Activated CD8-positive, alpha-beta T cell treated with anti-CD3 and anti-CD28 coated beads for 36 hours (primary cell): ENCODE measurements at places on chromosomes 7 and 10.

- DNase-seq = no peak
Measured at GRCh38 chr7:51308265-51308664, 8.3 kb downstream of the COBL start.

GRCh38 chr10:119461923-119462322 lies 80.6 kb downstream of the RGS10 start:
- DNase-seq = no peak

DNA sequence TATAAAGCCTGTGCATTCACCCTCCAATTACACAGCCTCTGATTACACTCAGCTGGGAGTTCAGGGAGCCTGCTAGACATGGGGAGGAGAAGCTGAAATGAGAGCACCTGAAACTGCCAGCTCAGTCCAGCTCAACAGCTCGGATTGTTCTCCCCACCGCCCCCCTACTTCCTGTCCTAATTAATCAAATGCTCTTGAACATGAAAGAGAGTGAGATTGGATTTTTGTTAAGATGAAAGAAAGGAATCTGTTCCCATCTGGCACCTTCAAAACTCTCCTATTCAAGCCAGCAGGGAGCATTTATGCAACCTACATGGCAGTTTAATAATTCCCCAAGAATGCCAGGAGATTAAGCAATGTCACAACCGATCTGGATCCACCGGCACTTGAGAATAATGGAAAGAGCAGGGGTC lies 98.0 kb downstream of the NPSR1 start:
- DNase-seq = no peak

GRCh38 chr10:87506956-87507355 lies 2.3 kb downstream of the MINPP1 start:
- no peak for DNase-seq

DNA sequence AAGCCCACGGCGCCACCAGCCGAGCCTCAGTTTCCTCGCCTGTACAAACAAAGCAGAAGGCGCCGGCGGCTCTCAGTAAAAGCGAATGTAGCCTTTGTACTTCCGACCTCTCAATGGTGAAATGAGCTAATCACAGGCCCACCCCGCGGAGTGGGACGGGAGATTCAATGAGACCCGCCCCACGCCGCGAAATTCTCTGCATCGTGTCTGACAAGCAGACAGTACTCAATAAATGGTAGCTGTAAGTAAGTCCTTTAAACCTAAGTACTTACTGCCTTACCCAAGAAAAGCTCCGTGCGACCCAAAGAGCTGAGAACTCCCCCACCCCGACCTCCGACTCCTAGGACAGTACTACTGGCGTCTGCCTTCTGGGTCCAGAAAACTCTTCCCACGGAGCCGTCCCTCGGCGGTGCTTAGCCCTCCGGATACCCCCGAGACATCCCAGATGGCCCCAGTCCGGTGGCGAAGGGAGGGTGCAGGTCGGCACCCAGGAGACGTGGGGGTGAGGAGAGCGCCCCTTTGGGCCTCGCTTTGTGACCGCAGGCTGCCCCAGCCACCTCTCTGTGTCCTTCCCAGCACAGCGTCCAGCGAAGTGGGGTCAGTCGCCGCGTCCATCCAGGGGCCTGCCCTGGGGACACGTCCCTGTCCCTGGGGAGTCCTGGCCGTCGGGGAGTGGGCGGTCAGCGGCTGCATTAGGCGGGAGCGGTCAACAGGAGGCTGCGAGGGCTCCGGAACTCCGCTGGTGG lies 972 bp upstream of the CXCL12 start:
- DNase-seq = no peak

GRCh38 chr7:16850614-16851466 lies 30.9 kb downstream of the AGR3 start:
- peak; percentile 2 for DNase-seq

DNA sequence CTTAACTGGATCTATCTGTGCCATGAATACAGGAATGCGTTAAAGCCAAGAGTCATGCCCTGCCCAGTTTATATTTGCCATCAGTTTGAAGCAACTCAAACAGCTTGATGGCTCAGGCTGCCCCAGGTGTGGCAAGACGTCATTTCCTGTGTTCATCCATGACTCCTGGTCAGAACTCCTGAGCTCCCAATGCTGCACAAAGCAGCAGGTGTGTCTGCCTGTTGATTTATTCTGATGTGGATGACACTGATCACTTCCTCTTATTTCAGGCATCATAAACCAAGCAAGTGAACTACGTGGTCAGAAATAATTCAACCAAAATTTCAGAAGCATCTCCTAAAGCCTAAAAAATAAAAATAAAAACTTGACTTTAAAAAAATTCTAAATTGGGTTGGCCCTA lies 68.5 kb downstream of the EZH2 start:
- no peak for DNase-seq

DNA sequence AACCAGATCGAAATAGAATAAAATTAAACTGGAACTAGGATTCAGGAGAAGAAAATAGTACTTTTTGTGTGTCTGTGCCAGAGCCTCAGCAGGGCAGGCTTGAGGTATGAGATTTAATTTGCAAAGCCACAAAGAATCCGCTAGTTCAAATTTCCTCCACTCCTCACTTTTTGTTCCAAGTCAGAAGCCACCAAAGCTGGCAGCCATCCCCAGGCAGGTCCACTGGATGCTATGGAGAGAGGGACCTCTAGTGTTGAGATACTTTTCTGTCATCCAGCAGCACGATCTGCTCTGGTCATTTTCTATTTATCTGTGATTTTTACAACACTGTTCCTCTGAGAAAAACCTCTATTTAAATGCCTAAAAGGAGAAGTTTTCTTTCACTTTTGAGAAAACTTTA lies 147.9 kb upstream of the FRMD4A start:
- peak; percentile 35 for DNase-seq

DNA sequence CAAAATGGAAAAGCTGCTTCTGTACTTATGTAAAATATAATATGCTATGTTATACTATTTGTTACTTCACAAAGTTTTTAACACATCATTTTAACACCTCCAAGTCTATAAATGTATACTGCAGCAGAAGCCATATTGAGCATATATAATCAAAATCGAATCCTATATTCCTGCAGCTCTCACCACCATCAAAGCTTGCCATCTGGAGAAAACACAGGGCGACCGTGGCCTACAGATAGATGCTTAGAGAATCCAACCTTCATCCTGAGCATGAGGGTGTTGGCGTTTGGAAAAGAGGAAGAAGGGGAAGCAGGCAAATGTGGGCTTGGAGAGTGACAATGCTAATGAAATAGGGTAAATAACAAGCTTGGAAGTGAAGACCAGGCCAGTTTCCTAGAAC lies 258.8 kb upstream of the IMMP2L start:
- no peak for DNase-seq

DNA sequence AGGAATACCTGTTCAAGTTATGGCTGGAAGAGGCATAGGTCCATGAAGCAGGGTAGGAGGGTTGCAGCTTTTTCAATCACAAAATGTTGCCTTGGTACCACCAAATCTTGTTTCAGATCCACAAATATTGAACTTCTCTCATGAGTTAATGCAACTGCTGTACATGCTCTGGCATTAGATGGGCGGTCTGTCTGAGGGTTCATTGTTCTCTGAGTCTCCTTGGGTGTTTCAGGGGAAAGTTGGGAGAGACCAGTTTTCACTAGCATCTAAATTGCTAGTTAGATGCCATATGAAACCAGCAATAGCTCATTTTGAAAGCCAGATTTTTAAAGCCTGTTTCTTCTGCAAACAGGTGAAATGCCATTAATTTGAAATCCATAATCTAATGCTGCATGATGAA lies 27.8 kb upstream of the ELMO1 start:
- no peak for DNase-seq

GRCh38 chr7:29091715-29092114 lies 54.6 kb downstream of the CPVL start:
- peak; percentile 7 for DNase-seq

DNA sequence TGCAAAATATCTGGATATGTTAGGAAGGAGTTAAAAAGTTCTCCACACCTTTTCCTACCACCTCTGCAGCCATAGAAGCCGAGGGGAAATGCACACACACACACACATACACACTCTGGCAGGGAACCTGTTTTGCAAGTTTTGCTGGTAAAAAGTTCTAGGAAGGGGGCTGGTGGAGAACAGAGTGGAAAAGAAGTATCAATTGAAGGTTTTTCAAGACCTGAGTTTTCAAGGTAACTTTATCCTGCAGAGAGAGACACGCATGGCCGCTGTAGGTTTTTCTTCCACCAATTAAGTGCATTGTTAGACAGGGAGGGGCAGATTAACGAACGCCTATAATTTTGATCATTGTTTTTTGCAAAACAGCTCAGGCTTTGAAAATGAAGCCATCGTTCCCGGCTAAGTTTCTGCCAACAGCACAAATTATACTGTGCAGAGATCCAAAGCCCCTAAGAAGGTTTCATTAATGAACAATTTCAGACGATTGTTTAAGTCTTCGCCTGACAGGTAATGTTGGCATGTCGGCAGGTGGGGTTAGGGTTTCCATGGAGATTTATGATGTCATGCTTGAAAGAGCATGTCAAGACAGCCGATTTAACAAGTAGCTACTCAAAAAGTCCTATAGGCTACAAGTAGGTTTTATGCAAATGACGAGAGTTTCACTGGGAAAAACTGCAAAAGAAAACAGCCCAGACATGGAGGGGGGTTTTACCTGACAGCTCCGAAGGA lies 29.7 kb downstream of the KIAA1217 start:
- no peak for DNase-seq

DNA sequence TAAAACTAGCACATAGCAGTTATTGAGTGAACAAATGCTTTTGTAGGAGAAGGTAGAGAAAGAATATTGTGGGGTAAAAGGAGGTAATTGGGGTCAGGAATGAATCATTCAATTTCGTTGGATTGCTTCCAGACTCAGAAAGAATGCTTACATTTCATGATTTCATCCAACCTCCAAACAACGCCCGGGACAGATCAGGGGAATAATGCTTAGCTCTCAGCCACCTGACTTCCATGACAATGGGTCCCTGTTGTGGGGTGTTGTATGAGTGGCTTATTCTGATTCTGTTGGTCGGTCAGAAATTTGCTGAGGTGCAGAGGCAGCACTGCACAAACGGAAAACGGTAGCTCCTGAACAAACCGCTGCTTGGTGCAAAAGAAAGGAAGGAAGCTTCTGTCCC lies 24.0 kb upstream of the INPP5F start:
- DNase-seq = no peak

- DNase-seq = peak; percentile 44
Measured at GRCh38 chr10:124743191-124744101, 732 bp downstream of the FAM53B start.

DNA sequence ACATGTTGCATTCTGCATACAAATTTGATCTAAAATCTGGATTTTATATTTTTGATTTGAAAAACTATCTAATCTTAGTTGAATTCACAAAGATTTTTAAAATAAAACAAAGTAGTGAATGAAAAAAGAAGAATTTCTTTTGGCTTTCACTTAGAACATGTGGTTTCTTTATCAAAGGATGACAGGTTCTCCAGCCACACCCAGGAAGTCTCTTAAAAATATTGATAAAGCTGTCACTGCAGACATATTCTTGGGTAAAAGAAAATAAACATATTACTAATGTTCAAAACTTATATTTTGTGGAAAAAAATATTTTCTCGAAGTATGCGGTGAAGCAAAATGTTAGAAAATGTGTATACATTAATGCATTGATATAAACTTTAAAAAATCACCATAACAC lies 44.3 kb downstream of the ARL4A start:
- DNase-seq = no peak

- DNase-seq = no peak
Measured at GRCh38 chr10:7551289-7551688, 115.5 kb downstream of the ITIH5 start.

DNA sequence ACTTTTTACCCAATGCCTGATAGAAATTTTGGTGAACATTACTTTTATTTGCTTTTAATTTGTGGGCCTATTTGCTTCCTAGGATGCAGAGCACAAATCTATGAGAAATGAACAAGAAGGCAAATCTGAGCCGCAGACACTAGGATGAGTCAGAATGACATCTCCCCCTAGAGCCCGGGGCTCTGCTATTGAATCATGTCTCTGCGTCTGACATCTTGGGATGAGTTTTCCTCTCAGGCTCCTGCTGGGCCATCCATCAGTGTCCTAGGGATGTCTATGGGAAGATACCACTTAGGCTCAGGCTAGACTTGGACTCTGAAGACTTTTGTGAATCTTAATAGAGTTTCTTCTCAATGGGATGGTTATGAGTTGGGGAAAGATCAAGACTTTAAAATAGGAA lies 157.3 kb upstream of the MTPN start:
- DNase-seq = no peak

DNA sequence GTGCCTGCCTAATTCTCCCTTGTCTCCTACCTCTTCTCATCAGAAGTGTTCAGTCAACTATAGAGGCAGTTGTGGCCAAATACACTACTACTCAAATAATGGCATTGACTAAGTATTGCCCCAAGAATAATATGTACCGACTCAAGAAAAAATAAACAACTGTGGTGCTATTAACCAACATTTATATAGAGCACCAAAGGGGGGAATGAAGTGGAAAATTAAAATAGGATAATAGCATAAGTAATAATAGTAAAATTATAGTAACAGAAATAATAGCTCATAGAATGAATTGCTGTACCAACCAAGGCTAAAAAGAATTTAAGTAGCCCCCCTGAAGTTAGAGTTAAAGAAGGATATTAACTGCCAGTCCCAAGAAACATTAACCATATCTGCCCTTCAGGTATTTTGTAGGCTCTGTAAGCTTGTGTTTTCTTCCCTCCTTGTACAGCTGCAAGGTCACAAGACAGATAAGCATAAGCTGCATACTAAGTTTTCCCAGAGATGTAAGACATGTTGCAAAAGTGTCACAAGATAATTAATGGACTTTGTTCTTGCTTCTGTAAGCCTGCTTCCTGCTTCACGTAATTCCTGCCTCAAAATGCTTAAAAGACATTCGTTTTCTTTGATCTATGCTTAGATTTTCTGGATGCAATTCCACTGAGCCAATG lies 10.9 kb upstream of the CYREN start:
- no peak for DNase-seq

GRCh38 chr10:91088300-91089140 lies 131.9 kb upstream of the PCGF5 start:
- DNase-seq = no peak

DNA sequence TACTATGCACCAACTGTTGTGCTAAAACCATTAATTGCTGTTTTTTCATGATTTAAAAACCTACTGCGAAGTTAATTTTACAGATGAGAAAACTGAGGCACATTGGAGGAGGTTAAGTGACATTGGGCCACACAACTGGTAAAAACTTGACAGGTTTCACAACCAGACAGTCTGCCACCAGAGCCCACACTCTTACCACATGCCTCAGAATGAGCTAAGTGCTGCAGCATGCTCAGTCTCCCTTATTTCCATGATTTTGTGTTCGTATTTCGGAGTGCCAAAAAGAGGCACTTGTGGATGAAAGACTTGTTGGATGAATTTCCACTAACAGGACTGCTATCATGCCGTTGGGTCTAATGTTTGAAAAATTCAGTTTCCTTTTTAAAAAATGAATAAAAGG lies 77.4 kb downstream of the PCLO start:
- no peak for DNase-seq

DNA sequence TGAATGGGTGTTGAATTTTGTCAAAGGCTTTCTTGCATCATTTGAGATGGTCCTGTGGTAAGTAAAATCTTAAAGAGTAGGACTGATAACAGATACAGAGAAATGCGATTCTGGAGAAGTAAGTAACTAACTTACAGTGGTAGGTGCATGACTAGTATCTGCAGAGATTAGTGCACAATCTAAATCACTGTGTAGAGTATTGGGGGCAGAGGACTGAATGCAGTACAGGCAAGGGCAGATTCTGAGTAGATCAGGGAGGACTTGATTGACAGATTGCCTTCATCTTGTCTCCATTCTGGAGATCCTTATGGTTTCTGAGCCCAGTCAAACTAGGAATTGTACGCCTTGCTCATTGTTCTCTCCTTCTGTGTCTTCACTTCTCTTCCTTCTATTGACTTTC lies 736.0 kb downstream of the AUTS2 start:
- DNase-seq = no peak

- DNase-seq = peak; percentile 22
Measured at GRCh38 chr7:100693312-100694097, 545 bp downstream of the GIGYF1 start.
